Activated CD8-positive, alpha-beta T cell treated with anti-CD3 and anti-CD28 coated beads, Interleukin-2, amount 10 ng/mL, durations not matched to agents 7 days and 5 days (primary cell): ENCODE measurements at places on chromosomes 6 and 20.

GRCh38 chr6:21764989-21765388 is 171.4 kb downstream of the SOX4 start:
- DNase-seq, result no peak

DNA sequence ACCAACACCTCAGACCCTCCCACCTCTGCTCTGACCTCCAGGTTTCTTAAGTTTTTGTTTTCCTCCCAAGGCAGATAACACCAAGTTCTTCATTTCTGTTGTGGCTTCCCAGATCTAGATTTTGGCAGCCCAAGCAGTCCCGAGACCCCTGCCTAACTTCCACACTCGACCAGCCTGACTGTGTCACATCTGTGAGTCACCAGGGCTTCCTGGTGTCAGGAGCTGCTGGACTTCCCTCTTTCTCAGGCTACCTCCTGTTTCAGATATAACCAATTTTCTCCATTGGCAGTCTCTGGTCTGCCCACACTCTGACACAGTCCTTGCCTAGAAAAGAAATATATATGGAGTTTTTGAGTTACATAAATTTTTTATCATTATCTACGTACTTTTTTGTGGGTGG is 46.1 kb upstream of the CCN6 start:
- no peak for DNase-seq

- DNase-seq, result no peak
These were observed 69.3 kb upstream of the IER3 start for GRCh38 chr6:30813631-30814145.

GRCh38 chr20:19527509-19527908 is 230.5 kb upstream of the RIN2 start:
- no peak for DNase-seq

- DNase-seq, result no peak
These were observed 54.8 kb upstream of the MBOAT1 start for GRCh38 chr6:20266851-20267608.

DNA sequence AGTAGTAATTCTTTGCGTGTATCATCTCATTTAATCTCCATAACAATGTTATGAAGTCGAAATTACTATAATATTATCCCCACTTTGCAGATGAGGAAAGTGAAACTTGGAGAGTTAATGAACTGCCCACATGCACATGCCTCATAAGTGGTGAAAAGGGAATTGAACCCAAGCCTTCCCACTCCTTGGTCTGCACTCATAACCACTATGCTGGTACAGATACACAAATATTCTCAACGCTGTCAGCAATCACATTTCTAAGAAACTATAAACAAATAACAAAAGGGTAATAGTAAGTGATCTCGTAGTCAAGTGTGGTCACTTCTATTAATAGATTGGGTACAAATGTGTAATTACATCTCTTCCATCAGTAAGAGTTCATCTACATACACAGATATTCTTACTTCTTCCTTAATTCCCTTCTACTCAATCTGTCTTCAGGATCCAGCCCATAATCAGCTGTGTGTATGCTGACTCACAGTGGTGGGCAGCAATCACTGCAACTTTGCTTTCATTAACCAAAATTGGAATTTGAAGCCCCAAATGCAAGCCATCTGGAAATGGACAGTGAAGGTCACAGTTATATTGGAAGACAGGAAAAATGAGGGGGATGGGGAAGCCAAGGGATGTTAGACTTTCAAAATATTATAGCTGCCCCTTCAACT is 6.6 kb downstream of the PRSS35 start:
- no peak for DNase-seq

DNA sequence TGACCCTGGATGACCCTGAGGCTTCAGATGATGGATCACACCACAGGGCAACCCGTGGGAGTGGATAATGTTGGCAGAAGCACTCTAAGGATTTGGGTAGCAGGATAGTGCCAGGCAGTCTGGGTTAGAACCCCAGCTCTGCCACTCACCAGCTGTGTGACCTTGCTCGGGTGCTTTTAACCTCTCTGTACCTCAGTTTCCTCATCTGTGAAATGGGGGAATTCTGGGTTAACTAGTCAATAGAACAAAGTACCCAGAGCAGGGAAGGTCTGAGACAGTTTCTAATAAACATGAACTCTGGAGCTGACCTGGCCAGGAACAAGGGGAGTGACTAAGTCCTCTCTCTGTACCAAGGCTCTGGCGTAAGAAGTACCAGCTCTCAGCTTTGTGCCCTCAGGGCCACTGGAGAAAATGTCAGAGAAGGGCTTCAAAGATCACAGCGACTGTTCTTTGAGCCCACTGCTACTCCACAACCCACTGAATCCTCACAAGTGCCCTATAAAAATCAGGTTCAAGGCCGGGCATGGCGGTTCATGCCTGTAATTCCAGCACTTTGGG is 14.7 kb upstream of the NOL4L start:
- DNase-seq, result no peak

DNA sequence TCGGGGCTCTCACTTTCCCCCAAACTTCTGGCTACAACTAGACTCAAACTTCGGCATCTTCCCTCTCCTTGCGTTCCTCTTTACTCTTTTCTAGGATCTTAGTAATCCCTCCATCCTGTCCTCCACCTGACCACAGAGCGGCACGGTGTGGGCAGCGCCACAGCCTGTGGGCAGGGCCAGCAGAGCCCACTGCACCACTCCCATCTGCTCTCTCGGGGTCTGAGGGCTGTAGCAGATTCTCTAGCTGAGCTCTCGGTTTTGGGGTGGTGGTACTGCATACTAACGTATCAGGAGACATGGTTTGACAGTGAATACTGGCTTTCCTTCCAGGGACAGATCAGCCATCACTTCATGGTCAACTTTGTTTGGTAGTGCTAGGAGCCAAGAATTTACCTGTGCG is 57.4 kb downstream of the EZR start:
- no peak for DNase-seq

DNA sequence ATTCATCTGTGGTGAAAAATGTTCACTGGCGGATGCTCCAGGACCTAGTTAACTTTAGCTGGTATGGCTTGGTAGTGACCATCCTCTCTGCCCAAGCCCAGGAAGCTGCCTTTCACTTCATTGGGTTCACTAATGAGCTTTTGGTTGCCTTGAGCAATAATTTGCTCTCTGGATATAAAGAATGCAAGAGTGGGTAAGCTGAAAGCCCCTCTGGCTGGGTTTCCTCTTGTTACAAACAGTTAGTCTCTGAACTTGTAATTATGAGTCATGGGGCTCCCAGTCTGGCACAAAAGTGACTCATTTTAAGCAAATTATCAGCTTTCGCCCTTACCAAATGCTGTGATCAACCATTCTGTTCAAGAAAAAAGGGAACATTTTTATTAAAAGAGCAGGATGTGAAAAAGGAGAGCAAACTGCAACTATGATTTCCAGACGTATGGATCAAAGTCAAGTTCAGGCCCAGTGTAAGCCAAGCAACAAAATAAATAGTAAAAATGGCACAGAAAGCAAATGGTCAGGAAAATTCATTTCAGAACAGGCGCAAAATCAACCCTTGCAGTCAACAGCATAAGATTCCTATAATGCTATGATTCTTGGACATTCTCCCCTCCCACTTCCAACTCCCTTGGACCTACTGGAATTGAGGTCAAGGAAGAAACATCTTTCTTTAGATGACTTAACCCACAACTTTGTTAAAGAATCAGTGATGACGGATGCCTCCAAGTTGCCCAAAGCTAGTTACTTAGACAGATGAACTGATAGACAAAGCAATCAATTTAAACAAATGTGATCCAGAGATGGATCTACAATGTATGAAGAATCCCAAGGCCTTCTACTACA is 130.0 kb upstream of the KCNK16 start:
- DNase-seq, result no peak

GRCh38 chr20:25676164-25676809 is 20.4 kb downstream of the ZNF337 start:
- no peak for DNase-seq

GRCh38 chr6:73665686-73666319 is 12.0 kb upstream of the SLC17A5 start:
- DNase-seq, result no peak

DNA sequence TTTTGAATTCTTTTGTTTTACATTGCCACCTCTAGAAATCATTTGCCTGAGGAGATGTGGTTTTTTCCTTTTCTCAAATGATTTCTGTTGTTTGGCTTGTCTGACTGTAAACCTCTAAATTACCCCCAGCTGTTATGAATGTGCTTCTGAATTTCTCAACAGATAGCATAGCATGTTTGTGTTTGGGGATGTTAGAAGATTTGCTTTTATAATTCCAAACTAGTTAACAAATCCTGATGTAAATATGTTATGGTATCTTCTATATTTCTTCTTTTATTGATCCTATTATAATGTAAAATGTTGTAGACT is 31.6 kb upstream of the EZR start:
- no peak for DNase-seq

DNA sequence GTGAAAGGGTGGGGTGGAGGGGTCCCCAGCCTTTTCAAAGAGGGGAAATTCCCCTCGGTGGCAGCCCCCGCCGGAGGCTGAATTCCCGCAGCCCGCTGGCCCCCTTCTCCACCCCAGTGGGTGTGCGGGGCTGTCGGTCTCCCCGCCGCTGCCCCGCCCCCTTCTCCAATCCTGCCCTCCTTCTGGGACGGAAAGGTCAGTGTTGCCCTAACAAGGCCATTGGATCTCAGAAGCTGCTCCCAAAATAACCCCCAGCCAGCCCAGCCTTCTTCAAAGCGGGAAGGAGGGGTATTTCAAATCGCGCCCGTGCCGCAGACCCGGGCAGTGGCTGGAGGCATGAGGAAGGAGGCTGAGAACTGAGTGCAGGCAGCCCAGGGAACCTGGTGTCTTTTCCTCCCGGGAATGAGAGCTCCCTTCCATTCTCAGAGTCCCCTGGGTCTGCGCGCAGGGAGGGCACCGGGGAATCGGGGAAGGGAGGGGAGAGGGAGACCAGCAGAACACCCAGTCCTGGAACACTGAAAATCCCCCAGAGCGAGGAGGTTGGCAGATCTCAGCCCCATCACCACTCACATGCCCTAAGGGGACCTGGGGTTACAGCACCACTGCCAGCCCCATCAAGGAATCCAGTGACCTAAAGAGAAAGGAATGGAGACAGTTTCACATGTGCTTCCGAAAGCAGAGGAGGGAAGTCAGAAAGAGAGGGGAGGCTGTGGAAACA is at the start of gene JPH2:
Gene JPH2, minus strand, starts transcription at position 135 of the 718 bp plus-strand sequence. CDS start 483 bp downstream, outside the sequence.
- DNase-seq, result no peak

GRCh38 chr20:33188421-33188820 is 20.5 kb downstream of the BPIFA2 start:
- DNase-seq, result no peak

- no peak for DNase-seq
These were observed 38.7 kb downstream of the STAU1 start for GRCh38 chr20:49149281-49150045.

- no peak for DNase-seq
These were observed 8.8 kb upstream of the OSTM1 start for GRCh38 chr6:108083349-108083748.
